ENCODE measurements at places on chromosomes 11 and 22.
A peak's percentile ranks its signal among the peaks of the same experiment; 100 is the strongest.

DNA sequence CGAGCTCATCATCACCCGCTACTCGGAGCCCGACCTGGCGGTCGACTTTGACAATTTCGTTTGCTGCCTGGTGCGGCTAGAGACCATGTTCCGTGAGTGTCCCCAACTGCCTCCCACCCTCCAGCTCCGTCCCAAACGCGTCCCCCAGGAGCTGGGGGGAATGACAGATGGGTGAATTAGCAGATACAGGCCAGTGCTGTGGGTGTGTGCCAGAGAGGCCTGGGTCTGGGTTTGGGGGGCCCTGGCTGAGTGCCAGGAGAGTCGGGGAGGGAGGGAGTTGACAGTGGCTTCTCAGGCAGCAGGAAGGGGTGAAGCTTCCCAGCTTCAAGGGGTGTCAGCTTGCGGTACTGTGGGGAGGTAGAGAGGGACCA lies 28.6 kb downstream of the CAPN1 start:
- DNase-seq = no peak

GRCh38 chr22:46917771-46918101 lies 155.3 kb downstream of the TBC1D22A start:
- no peak for DNase-seq

DNA sequence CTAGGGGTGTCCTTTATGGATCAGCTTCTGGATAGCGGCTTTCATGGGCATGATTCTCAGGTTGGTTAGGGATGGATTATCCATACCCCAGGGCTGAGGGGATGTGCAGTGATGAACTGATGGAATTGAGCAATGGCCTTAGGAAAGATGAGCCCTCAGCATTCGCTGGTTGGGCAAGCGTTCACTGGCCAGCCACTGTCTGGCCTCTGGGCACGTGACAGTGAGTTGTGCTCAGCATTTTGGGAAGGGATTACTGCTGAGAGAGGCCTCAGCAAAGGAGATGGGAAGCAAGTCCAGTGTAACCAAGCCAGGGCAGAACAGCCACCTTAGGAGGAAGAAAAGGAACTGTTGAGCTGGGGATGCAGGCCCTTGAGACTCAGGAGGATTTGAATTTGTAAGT lies 17.4 kb downstream of the UBASH3B start:
- peak; percentile 89 for DNase-seq

GRCh38 chr22:48919851-48920589 lies 907.7 kb downstream of the BRD1 start:
- DNase-seq = no peak

DNA sequence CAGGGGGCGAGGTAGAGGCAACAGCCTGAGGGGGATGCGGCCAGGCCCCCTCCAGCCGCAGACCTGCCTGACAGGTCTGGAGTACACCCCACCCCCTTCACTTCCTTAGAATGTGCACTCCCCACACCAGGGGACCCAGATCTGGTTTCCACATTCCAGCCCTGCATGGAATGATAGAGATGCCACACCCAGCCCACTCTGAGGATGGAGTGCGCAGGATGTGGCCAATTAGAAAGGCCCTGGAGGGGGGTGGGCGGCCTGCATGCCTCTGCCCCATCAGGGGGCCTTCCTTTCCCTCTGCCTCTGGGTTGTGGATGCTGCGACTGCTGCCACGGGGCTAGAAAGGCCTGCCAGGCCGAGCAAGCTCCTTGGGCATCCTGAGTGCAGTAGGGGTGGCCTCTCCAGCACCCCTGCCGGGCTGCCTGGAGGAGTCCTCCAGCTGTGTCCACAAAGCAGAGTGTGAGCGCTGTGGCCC lies 28.2 kb upstream of the MGAT3 start:
- DNase-seq = no peak

- peak; percentile 90 for DNase-seq
Observed at GRCh38 chr11:64971421-64972233, at the start of gene MAJIN. TSS of gene MAJIN (minus strand) at chr11:64972108. CDS start at chr11:64959405, 12,703 bp downstream.

GRCh38 chr11:39641751-39642150 lies 1817.7 kb downstream of the LRRC4C start:
- DNase-seq = no peak

DNA sequence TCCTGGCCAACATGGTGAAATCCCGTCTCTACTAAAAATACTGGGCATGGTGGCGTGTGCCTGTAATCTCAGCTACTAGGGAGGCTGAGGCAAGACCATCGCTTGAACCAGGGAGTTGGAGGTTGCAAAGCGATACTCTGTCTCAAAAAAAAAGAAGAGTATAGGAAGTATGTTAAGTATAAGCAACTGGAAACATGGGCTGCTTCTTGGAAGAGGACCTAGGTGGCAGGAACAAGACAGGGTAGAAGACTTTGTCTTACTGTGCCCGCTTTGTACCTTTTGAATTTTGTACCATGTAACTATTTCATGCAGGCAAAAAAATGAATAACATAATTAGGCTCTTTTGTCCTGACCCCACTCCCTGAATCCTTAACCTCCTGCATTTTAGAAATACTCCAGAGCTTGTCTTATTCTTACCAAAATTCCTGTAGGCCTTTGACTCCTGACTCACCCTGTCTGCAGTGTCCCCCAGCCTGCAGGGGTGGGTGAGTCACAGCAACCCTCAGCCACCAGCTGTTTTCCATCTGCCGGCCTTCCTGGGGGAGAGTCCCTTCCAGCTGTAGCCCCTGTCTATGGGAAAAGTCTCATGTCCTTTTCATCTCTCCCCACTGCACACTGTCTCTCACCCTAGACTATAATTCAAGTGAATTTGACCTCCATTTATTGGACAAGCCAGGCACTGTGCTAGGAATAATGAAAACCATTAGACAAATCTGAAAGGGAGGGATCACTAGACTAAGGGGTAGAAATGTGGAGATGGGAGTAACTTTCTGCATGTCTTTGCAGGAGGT lies 41.8 kb downstream of the TXN2 start:
- peak; percentile 77 for DNase-seq

- DNase-seq = no peak
Observed at GRCh38 chr11:2776351-2777061, 76.7 kb upstream of the KCNQ1OT1 start.

DNA sequence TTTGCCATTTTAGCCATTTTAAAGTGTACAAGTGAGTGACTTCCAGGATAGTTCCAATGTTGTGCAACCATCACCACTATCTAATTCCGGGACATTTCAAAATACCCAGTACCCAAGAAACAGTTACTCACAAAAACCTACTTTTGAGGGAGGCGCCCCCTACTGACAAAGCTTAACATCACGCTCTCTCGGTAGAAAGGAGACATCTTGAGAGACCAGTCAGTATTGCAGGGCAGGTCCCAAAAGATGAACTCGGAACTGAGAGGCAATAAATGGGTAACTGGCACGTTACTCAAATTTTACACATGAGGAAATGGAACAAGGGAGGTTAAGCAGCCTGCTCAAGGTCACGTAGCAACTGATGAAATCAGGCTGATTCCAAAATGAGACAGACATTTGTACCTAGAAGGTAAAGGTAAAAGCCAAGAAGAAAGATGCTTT lies 50.0 kb upstream of the POU2AF1 start:
- peak; percentile 78 for DNase-seq

- DNase-seq = no peak
Observed at GRCh38 chr22:37080838-37081237, 28.7 kb downstream of the TMPRSS6 start.

DNA sequence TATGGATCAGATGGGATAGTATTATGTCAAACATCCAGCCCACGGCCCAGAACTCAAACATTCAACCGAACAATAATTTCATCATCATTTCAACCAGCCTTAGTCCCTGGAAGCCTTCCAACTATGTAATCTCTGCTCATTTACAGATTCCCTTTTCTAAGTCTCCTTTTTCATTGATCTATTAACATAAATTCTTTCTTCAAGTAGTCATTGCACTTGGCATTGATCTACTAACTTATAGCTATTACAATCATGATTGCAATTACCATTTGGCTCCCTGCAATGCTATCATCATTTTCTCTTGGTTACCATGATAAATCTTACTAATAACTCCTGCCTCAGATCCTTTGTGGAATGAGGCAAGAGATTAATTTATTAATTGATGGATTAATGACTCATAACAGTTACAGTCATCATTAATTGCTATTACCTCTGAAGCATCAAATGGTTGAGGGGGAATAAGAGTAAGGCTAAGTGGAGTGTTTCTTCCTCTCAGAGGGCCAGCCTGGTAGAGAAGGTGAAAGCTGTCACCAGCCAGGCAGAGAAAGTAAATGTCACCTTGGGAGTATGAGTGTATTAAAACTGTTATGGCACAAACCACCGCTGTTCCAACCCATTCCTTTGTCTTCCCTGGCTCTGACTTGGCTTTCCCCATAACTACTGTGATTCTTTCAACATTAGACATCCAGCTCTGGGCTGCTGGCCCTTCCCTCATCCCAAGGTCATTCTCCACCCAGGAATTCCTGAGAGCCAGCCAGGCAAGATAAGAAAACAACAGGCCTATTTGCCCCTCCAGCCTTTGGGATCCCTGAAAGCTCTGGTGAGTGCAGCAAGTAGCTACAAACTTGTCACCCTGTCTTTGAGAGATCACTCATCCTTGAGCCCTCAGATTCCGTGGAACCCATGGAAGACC lies 174.7 kb downstream of the RRAS2 start:
- no peak for DNase-seq

- DNase-seq = no peak
Observed at GRCh38 chr11:8886322-8886721, 24.7 kb upstream of the AKIP1 start.

DNA sequence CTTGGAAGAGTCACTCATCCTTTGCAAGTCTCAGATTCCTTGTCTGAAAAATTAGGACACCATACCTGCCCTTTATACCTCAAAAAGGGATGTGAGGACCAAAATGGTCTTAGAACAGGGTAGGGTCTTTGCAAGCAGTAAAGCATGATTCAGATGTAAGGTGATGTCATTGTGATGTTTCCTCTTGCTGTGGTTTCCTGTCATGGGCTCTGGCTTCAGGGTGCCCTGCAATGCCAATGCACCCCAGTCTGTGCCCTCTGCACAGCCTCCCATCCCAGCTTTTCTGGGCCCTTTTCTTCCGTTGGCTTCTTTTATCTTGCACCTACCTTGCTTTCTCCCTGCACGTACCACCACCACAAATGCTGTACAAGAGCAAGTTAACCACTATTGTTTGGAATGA lies 87.8 kb upstream of the NNMT start:
- DNase-seq = peak; percentile 29

All from suppressor macrophage (primary cell).